ENCODE measurements at places on chromosomes 5 and 9. TPM values are rescaled to one million over a fixed set of nuclear protein-coding genes. Genes with fewer than 3 reads are reported as not detected.

Gene ORM2
- not detected for total RNA-seq

Gene PFN3
- total RNA-seq, result not detected

Gene EQTN
- total RNA-seq, result not detected

Gene ADAMTS12
- 10.1 TPM for total RNA-seq

Gene LOX
- total RNA-seq, result 440 TPM

Gene WDR38
- not detected for total RNA-seq

Gene TTC16
- total RNA-seq, result not detected

Gene TLE1
- total RNA-seq, result 14.4 TPM

Gene SHISAL2B
- not detected for total RNA-seq

Gene SPINK6
- total RNA-seq, result not detected

Gene SLC34A3
- total RNA-seq, result not detected

Gene GDA
- not detected for total RNA-seq

Gene FUT7
- not detected for total RNA-seq

Gene DPYSL3
- total RNA-seq, result 42.8 TPM
